Transverse colon (tissue), 4 donors: ENCODE measurements at places on chromosomes 7 and 10.

DNA sequence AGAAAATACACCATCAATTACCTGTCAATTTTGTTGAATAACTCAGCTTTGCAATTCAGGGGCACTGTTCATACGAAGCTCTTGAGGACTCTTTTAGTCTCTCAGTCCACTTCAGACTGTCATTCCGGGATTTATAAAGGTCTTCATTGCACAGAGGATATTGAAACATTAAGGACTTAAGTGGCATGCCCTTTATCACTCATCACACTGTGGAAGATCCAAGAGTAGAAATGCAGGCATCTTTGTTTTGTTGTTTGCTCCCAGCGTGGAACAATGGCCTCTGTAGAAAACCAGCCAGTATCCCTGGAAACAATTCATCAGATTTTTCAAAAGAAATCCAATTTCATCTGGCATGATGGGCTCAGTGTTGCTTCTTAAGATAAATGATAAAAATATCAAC is 66.3 kb upstream of the LRGUK start:
- no peak for DNase-seq
- H3K36me3 ChIP-seq: no peaks in the 10 kb centered on the region
- H3K27me3 ChIP-seq: no peaks in the 10 kb centered on the region
- H3K27ac ChIP-seq: no peak overlapping the region
- no peak overlapping the region for H3K4me3 ChIP-seq
- H3K4me1 ChIP-seq: no peaks in the 10 kb centered on the region

GRCh38 chr10:114808982-114809381 is 12.6 kb upstream of the FHIP2A start:
- H3K36me3 ChIP-seq: no peaks in the 10 kb centered on the region
- H3K27me3 ChIP-seq: no peaks in the 10 kb centered on the region
- DNase-seq: no peak
- no peak overlapping the region for H3K27ac ChIP-seq
- H3K4me3 ChIP-seq: no peak overlapping the region

DNA sequence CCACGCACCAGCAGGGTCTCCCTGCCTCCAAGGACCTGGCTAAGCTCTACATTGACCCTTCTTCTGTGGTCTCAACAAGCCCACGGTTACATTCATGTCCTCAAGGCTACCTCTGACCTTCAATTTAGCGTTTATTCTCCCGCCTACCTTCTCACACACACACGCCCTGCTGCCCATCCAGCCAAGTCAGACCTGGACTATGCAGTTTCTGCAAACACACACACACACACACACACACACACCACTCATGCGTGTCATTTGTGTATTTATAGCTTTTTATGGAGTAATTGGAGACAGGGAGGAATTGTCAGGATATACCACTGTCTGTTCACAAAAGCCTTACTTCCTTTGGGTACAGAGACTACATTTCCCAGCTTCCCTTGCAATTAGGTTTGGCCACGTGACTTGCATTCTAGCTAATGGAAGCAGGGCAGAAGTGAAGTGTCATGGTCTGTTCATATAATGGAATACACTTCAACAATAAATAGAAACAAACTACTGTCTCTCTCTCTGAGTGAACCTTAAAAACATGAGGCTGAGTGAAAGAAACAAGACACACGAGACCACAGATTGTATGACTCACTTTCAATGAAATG is 53.8 kb upstream of the CPXM2 start:
- peaks cover 6% of the 10 kb centered on the region for H3K27me3 ChIP-seq
- H3K4me1 ChIP-seq: no peaks in the 10 kb centered on the region
- no peaks in the 10 kb centered on the region for H3K36me3 ChIP-seq
- no peak overlapping the region for H3K27ac ChIP-seq
- no peak for DNase-seq

DNA sequence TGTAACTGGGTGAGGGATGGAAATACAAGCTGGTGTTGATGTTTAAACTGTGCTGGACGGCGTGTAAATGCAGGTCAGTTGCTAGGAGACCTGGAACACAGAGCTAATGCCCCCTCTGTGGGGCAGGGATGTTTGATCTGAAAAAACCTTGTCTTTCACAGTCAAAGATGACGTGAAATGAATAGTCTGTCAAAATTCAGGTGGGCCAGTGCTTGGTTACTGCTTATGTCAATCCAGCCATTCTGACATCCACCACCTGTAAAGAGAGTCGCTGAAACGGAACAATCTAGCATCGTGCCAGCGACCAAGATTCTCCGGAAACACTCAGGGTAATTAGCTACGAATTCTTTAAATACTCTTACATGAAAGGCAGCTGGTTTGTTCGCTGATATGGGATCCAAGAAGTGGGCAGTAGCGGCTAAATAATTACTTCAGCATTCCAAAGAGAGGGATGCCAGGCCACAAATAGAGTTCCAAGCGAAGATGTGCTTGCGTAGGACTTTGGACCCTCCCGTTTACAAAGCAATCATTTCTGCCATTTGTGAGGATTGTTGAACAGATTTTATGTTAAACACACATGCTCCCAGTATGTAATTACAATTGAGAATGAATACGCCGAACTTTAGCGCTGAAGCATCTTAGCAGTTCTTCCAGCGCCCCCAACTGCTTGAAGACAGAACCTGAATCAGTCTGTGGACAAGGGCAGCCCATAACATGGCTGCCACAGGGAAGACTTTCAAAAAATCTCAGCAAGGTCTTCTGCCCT is 7.3 kb upstream of the ASB4 start:
- no peak overlapping the region for H3K4me3 ChIP-seq
- DNase-seq: peak; percentile 42
- H3K27me3 ChIP-seq: no peaks in the 10 kb centered on the region
- no peaks in the 10 kb centered on the region for H3K36me3 ChIP-seq

DNA sequence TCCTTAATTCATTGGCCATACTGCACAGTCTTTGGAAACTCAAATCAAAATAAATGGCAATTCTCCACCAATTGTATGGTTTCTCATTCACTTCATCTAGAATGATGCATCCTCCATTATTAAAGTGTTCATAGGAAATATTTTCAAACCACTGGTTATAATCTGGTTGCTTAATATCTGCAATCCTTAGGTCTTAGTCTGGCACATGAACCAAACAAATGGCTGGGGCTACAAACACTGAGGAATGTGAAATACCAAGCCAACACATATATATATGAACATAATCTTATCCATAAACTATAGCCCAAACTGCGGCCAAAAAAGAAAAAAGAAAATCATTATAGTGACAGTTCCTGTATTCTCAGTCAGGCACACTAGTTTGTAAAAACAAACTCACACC is 5.7 kb upstream of the MSS51 start:
- H3K27ac ChIP-seq: no peak overlapping the region
- no peaks in the 10 kb centered on the region for H3K27me3 ChIP-seq
- no peaks in the 10 kb centered on the region for H3K4me1 ChIP-seq
- H3K36me3 ChIP-seq: no peaks in the 10 kb centered on the region
- no peak for DNase-seq

- no peak overlapping the region for H3K27ac ChIP-seq
- H3K36me3 ChIP-seq: no peaks in the 10 kb centered on the region
- DNase-seq: no peak
- H3K4me1 ChIP-seq: no peaks in the 10 kb centered on the region
- H3K4me3 ChIP-seq: no peak overlapping the region
- no peaks in the 10 kb centered on the region for H3K27me3 ChIP-seq
Observed at GRCh38 chr7:80403686-80404241, 108.1 kb downstream of the GNAT3 start.
